Dermis microvascular lymphatic vessel endothelial cell (primary cell): ENCODE measurements at places on chromosomes 13 and 19. TPM values are rescaled to one million over a fixed set of nuclear protein-coding genes. Genes with fewer than 3 reads are reported as not detected.

DNA sequence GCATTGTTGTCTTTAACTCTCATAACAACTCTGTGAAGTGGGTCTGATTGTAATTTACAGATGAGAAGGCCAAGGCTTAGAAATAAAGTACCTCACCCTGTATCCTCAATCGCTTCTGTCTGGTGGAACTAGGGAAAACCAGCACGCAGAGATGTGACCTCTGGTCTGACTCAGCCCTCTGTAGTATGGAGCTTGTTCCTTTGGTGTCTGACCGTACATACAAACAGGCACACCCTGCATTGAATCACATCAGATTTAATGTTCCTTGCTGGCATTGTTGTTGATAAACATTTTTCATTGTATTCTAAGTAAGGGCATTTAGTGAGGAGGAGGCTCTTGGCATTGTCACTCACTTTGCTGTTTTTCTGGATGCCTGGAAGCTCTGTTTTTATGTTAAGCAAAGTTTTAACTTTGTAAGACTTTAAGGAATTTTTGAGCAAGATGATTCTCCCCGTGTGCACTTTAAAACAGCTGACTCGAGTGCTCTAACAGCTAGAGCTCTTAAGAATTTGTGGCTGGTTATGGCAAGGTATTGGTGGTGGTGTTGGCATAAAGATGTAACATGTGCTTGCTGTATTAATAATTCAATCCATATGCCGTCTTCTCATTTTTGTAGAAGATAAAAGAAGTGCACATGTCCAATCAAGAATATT, 89.0 kb upstream of the SPATA13 start:
- peak; percentile 41 for DNase-seq

DNA sequence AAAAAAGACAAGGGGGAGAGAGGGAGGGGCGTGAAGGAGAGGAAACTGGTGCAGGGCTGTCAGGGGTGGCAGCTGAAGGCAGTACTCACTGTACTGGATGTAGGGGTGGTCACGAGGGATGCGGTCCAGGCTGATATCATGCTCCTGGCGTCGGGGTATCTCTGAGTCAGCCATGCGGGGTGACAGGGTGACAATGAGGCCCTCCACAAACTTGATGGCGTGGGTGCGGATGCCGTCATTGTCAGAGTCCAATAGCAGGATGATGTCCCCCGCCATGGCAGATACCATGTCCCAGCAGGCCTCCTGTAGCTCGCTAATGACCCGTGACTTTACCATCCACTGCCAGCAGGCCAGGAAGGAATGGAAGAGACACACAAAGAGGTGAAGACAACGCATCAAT, 15.3 kb downstream of the SYMPK start:
- no peak for DNase-seq

- DNase-seq: no peak
These were observed 128.2 kb upstream of the OBI1 start for GRCh38 chr13:78787190-78787589.

DNA sequence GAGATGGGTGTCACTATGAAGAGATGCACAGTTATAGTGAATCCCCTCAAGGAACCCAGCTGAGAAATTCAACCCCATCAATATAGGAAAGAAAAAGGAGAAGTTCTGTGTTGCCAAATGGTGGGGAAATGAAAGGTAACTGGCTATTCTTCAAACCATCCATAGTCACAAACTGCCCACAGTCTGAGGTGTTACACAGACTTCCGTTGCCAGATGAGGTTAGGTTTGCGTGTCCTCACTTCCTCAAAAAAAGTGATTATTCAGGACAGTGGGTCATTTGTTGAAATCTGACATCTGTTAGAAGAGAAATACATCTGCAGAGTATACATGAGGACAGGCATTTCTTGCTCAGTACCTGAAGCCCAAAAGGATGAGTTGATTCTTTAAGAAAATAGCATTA, 9.0 kb downstream of the SIGLEC5 start:
- DNase-seq: no peak

- no peak for DNase-seq
These were observed 61.3 kb downstream of the IPO5 start for GRCh38 chr13:98014766-98015165.

DNA sequence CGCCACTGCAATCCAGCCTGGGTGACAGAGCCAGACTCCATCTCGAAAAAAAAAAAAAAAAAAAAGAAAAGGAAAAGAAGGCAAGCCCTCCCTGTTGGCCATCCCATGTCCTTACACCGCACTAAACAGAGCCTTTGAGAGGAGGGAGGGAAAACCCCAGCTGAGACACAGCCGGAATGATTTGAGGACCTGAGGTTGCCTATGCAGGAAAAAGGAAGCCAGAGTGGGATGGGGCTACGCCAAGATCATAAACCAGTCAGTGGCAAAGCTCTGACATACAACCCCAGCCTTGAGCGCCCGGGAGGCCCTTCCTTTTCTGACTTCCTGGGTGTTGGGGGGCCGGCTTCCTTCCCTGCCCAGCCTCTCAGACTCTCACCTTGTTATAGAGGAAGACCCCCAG, 12.5 kb upstream of the CHERP start:
- DNase-seq: no peak

GRCh38 chr19:39969681-39970424, 1.1 kb upstream of the PSMC4 start:
- no peak for DNase-seq

The SLC25A42 gene
- 3.7 and 4.7 TPM in 2 replicates for total RNA-seq
